NCI-H510A (cell line): ENCODE measurements at places on chromosomes 16 and 17.
A peak's percentile ranks its signal among the peaks of the same experiment; 100 is the strongest.

DNA sequence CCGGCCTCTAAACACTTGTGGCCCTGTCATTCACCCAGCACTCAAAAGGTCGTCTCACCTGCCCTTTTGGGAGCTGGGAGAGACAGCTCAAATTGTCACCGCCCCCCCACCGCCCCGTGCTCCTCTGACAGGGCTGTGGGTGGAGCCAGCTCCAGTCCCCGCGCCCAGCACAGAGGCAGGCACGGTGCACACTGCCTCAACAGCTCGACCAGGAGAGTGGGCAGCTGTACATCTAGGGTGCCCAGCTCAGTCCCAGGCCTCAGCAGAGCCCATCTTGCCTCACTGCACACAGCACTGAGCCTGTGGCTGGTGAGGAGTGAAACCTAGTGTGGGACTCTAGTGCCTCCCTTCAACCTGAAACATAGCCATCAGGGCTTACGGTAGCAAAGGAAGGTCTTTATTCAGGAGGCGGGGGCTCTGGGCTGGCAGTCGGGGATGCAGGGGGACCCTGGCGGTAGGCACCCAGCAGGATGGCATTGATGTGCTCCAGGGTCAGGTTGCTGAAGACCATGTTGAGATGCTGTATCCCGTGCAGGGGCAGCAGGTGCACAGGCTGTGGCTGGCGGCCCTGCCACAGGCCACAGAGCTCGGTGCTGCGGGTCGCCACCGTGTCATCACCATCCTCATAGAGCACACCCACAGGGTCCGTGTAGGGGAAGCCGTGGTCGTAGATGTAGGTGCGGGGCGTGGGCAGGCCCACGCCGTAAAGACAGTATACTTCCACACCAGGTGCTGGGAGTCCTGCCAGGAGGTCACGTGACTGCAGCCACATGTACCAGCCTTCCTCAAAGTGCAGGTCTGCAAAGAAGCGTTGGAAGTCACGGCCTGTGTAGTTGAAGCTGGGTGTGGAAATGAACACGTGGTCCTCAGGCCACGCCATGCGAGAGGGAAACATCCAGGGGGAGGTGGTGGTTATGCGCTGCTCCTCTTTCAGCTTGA, 3.1 kb upstream of the PSMB10 start:
- no peak for DNase-seq

DNA sequence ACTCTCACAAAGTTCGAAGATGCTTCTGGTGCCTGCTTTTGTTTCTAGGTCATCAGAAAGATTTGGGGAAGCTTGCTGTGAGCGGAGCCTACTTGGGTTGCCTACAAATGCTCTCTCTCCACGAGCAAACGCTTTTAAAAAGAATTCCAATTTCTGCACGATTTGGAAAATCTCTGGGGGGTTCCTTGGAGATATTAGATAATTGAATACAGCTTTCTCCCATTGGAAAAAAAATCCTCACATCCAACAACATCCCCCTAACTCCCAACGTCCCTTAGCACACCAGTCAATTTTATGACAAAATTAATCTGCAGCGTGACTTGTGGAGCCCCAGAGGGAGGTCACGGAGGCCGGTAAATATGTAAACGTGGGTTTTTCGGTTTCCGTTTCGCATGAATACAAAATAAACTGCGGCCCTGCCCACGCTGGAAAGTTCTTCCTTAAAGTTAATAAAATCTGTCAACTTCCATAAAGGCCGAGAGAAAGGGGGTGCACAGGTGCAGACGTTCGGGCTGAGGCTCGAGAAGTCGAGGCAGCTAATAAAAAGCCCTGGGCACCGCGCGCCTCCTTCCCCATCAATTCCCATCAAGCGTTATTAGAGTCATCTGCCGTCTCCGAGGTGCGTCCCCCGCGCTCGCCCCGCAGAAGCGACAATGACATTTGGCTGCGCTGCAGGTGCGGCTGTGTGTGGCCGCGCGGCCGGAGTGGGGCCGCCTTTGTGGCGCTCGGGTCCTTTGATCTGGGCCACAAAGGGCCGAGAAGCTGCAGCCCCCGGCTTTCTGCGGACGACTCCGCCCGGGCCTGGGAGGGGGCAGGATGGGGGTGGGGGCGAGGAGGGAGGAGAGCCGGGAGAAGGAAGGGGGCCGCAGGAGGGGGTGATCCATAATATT, 37.6 kb downstream of the SALL1 start:
- no peak for DNase-seq

DNA sequence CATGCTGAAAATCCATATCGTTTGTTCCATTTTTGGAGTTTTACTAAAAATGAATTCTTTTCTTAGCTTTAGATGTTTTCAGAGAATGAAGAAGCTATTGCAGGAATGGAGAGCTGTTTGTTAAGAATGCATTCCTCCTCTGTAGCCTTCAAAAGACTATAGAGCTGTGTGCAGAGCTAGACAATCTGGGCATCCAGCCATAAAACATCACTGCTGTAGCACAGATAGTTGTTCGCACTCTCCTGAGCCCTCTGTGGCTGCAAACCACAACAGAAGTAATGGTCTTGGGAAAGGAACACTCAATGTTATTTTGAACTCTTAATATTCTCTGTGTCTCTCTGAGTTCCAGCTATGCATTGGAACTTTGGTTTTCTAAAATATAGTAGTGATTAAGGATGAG, 4.9 kb downstream of the TNRC6C start:
- DNase-seq = peak; percentile 47

GRCh38 chr17:44561237-44561623, 3.9 kb downstream of the FZD2 start:
- DNase-seq = no peak

DNA sequence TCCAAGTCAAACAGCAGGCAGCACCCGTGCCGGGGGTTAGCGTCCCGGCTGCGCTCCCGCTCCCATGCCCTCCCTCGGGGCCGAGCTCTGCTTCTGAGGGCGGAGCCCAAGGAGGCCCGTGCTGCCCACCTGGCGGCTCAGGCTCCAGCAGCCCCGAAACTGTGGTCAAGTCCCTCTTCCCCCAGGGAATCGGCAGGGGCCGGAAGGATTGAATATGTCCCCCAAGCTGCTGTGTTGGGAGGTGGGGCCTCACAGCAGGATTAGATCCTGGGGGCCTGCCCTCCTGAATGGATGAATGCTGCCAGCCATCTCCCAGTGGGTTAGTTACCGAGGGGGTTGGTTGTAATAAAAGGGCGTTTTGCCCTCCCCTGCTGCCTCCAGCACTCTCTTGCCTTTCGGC, 33.9 kb downstream of the MAP2K3 start:
- DNase-seq = no peak

DNA sequence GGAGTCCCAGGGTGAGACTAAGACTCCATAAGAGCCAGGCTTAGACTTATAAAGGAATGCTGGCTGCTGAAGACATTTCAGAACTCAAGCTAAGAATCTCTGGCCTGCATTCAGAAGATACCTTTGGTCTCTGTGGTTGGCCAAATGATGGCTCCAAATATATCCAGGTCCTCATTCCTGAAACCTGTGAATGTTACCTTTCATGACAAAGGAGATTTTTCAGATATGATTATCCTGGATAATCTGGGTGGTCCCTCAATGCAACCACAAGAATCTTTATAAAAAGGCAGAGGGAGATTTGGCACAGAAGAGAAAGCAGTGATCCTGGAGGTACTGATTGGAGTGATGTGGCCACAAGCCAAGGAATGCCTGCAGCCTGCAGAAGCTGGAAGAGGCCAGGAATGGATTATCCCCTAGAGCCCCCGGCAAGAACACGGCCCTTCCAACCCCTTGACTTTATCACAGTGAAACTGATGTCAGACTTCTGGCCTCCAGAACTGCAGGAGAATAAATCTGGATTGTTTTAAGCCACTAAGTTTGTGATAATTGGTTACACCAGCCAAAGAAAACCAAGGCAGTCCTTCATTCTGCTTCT, 253.3 kb downstream of the SLC39A11 start:
- DNase-seq = no peak

DNA sequence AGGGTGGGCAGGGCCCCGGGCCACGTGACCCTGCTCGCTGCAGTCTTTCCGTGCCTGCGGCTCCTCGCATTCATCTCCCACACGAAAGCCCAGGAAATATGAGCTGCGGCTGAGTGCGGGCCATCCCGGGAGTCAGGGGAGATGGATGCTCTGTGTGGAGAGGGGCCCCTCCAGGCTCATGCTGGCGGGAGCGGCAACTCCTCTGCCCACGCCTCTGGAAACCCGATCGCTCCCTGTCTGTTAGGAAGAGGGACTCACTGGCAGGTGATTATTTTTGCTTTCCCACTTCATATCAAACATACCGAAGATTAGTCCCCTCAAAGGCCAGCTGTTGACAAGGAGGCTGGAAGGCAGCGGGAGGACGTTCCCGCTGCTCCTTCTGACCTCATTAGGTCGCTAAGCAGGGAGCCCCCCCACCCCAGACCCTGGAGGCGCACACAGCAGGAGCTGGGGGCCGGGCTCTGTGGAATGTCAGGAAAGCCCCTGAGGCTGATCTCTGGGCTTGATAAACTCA, 228.5 kb downstream of the FOXL1 start:
- no peak for DNase-seq

- DNase-seq = no peak
Measured at GRCh38 chr16:31402687-31403086, 9.6 kb downstream of the ITGAD start.

DNA sequence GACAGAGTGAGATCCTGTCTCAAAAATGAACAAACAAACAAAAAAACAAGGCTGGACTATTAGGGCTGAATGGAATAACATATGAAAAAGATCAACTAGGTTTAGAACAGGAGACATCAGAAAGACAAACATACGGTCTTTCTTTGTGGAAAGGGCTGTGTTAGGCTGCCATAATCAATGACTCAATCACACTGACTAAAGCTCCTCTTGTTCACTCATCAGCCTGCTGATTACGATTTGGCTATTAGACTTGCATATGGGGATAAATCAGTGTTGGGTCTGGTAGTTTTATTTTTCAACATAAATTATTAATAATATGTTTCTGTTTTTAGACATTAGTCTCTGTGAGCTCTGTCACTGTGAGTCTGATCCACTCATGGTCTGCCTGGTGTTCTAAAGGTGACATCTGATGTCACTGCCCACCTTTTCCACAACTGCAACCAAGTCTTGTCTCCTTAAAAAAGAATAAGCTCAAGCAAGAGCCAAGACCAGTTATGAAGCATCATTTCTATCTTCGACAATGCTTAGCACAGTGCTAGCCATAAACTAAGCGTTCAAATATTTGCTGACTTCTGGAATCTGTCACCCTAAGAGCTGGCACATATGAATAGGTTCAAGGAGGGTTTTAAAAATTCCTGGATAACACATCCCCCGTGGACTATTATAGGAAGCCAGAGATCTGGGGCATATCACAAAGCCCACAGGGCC, 10.2 kb downstream of the CFAP20 start:
- no peak for DNase-seq

DNA sequence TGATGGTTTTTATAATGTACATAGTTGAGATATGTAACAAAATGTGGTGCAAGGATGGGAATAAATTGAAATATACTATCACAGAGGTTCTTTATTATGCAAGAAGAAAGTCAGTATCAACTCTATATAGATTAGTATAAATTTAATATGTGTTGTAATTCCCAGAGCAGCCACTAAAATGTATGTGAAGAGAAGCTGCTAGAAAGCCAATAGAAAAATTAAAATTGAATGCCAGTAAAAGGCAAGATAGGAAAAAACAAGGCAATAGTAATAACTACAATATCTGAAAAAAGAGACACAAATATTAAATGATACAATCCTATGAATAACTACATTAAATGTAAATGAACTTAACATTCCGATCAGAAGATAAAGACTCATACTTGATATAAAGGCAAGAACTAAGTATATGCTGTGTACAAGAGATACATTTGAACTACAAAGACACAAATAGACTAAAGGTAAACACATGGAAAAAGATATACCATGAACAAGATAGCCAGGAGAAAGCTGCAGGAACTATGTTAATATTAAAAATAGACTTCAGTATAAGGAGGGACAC, 92.0 kb downstream of the ABCA8 start:
- DNase-seq = no peak

GRCh38 chr16:11143372-11144035, 112.5 kb downstream of the SOCS1 start:
- no peak for DNase-seq
